ENCODE measurements at places on chromosomes 5 and 9.

- DNase-seq = no peak
Measured at GRCh38 chr5:151618907-151619306, 27.8 kb upstream of the FAT2 start.

- DNase-seq = peak; percentile 31
Measured at GRCh38 chr5:172508471-172509404, 54.4 kb upstream of the SH3PXD2B start.

- no peak for DNase-seq
Measured at GRCh38 chr5:157085930-157086329, 22.9 kb downstream of the HAVCR2 start.

GRCh38 chr9:72812559-72813111 is 140.2 kb downstream of the ALDH1A1 start:
- DNase-seq = no peak

DNA sequence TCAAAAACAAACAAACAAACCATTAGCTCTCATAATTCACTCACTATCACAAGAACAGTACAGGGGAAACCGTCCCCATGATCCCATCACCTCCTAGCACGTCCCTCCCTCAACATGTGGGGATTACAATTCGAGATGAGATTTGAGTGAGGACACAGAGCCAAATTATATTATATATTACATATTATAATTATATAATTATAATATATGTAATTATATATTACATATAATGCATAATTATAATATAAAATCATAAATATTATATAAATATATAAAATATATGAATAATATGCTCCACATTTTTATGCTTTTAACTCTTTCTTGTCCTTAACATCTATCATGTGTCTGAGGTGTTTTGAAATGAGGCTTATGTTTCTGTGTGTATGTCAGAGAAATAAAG is 3.4 kb upstream of the C9 start:
- DNase-seq = no peak
